ENCODE measurements at places on chromosomes 12 and 14.

- no peak for DNase-seq
Observed at GRCh38 chr14:103523575-103523954, 935 bp upstream of the CKB start.

DNA sequence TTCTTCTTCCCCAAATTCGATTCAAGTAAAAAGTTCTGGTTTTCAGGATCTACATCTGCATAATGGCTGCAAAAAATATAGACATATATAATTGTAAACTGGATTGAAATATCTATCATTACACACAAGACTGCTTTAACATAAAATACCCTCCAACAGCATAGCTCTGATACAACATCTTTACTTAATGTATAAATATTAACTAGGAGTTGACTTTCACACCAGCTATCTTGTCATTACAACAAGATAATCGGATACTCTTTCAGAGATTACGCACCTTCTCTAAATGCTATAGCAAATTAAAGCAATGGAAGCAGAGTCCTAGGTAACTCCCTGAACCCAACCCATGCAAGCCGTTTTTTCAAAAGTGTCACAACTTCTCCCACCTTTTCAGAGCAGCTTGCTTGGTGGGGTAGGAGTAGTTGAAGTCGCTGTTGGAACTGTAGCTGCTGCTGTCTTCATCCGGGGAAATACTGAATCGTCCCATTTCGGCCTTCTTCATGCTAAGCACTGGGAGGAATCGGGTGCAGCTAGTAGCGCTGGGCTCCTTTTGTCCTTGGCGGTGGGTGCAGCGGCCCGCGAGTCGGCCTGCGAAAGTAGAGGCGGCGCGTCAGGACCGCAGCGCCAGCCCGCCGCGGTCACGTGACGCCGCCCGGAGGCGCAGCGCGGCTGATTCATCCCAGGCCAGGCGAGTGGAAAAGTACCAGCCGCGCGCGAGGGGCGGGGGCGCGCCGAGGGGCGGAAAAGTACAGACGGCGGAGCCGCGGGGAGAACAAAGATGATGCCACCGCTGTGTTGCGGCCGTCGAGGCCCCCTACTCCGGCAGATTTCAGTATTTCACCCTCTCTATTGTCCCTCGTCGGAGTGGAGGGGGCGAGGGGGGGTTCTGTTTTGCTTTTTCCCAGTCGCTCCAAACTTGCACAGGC, 1.5 kb downstream of the SLC38A2 start:
- DNase-seq, result peak; percentile 75

DNA sequence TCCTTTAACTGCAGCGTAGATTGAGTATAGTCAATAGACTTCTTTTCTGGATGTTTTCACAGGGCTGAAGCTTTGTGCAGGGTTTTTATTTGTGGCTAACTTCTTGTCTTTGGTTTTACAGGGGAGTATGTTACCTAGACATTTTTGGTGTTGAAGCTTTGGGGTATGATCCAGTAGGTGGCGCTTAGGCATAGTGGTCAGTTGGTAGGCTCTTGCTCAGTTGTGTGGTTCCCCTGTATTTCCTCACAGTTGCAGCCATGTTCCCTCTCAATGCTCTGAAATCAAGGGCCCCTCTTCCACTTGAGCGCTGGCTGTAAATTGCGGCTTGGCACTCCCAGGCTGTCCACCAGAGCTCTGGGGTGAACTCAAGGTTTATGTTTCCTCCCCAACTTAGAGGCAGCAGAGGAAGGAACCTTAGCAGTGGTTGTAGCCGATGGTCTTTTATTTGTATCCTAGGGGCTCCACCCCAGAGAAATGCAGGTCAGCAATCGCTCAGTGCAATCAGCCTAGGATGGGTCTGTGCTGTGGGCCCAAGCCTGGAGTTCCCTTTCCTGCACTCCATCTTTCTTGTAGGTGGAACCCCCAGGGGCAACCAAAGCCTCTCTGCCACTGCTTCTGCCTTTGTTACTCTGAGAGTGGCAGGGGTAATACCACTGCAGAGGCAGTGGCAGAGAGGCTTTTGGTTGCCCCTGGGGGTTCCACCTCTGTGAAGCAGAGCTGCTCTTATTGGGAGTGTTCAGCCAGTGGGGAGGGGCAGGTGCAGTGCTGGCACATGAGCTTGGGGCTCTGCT, 55.1 kb downstream of the CMAS start:
- DNase-seq, result peak; percentile 70

DNA sequence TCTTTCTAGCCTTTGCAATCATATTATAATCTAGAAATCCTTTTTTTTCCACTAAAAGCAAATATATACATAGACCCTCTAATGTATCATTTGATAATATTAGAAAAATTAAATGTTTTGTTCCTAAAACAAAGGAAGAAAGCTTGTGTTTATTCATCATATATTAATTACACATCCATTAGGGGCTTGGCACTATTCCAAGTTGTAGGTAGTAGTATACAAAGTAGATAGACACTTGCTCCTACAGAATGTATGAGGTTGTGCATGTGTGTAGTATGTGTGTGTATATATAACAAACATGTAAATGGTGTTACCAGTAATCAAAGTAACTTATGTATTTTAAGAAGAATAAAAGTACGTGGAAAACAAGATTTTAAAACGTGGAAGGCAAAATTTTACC, 15.0 kb upstream of the KCNMB4 start:
- no peak for DNase-seq

- DNase-seq, result no peak
Observed at GRCh38 chr14:30271811-30272323, 287.1 kb upstream of the G2E3 start.

- no peak for DNase-seq
Observed at GRCh38 chr12:26628234-26628633, 204.8 kb downstream of the ITPR2 start.

DNA sequence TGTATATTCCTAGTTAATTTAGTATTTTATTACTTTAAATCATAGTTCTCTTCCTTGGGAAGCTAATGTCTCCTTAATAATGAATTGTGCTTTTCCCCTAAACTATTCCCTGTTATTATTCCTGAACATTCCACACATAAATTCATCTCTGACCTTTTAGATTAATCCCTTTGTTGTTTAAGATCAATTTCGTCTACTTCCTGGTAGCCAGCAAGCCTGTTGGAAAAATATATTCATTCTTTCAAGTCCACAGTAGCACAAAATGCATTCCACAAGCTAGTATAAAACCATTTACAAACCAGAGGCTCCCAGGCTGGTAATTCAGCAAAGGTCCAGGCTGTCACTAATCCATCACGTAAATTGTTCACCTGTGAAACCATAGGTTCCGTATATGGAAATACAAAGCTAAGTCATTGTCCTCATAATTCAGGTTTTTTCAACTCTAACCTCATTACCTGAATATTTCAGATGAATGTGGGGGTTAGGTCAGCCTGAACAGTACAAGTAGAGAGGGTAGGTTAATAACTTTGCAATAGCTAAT, 232.7 kb downstream of the SEC23A start:
- no peak for DNase-seq

- no peak for DNase-seq
Observed at GRCh38 chr14:31752867-31753661, 191.9 kb downstream of the NUBPL start.

- no peak for DNase-seq
Observed at GRCh38 chr14:94562022-94562421, 780 bp downstream of the SERPINA4 start.

DNA sequence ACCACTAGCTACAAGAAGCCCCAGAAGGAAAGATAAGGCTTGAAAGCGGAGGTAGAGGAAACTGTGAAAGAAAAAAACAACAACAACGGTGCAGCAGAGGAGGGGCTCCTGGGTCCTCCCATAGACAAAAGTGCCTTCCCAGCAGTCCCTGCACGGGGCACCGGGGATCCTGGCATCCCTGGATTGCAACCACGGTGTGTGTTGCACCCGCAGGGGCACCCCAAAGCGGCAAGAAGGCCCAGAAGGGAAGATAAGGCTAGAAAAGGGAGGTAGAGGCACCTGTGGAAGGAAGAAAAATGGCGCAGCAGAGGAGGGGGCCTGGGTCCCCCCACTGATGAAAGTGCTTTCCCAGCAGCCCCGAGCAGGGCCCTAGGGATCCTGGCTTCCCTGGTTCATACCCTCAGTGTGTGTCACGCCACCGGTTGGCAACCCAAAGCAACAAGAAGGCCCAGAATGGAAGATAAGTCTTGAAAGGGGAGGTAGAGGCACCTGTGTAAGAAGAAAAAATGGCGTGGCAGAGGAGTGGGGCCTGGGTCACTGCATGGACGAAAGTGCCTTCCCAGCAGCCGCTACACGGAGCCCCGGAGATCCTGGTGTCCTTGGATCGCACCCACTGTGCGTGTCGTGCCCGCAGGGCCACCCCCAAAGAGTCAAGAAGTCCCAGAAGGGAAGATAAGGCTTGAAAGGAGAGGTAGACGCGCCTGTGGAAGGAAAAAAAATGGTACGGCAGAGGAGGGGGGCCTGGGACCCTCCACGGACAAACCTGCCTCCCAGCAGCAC, 281.0 kb downstream of the ALG10 start:
- DNase-seq, result no peak

DNA sequence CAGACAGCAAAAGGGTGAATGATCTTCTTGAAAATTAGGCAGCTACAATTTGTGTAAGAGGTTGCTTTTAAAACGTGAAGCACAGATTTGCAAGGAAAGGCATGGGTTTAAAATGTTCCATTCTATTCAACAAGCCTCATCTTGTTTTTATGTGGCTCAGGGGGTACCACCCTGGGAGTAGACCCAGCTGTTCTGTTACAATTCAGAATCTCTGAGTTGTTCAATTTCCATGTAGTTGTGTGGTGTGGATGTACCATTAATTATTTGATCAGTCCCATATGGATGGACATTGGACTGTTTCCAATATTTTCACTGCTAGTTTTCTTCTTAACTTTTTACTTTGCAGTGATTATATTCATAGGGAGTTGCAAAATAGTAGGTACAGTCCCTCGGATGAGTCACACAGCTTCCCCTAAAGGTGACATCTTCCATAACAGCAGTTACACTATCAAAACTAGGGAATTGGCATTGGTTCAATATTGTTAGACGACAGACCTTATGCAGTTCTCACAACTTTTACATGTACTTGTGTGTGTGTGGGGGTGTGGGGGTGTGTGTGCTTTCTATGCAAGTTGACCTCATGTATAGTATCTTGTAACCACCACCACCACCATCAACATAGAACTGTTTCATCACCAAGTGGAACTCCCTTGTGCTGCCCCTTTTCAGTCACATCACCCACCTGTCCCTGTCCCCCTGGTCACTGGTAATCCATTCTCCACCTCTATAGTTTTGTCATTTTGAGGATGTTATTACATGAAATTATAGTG, 59.0 kb upstream of the CAPRIN2 start:
- no peak for DNase-seq

DNA sequence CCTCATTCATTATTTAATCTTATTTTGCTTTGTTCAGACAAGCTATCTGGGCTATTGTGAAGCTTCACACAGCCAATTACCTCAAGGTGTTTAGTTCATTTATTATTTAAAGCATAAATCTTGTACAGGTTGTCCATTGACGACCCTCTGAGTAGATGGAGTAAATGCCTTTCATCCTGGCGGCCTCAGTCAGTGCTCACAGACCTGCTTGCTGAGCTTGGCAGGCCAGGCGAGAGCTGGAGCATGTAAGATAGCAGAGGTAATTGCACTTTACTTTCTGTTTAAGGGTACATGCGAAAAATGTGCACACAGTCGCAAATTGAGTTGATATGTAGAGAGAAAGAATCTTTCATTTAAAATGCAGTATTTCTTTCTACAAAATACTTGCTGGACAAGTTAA, 224.4 kb downstream of the NPAS3 start:
- no peak for DNase-seq
